Activated CD4-positive, CD25-positive, alpha-beta regulatory T cell treated with anti-CD3 and anti-CD28 coated beads, Interleukin-2, amount 50 U/mL, for 16 hours (primary cell): ENCODE measurements at places on chromosomes 7 and 10.

- DNase-seq: no peak
Observed at GRCh38 chr10:116029826-116030225, 243.2 kb downstream of the GFRA1 start.

DNA sequence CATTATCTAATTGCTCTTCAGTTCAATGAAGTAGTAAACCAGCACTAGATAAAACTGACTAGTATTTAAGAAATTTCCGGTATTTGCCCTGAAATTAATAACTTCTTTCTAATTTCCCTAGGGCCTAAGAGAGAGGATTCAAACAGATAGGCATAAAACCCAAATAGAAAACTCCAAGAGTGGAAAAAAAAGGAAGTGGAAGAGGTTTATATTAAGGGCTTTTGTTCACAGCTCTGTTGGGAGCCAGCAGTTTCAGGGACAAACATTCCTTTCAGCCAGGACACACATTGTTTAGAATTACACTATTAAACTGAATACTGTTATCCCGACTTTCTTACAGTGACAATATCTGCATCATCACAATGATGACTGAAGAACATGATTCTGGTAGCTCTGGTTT is 3.6 kb downstream of the ODAD2 start:
- DNase-seq: no peak

- DNase-seq: no peak
Observed at GRCh38 chr7:108492742-108493141, 33.2 kb downstream of the PNPLA8 start.

DNA sequence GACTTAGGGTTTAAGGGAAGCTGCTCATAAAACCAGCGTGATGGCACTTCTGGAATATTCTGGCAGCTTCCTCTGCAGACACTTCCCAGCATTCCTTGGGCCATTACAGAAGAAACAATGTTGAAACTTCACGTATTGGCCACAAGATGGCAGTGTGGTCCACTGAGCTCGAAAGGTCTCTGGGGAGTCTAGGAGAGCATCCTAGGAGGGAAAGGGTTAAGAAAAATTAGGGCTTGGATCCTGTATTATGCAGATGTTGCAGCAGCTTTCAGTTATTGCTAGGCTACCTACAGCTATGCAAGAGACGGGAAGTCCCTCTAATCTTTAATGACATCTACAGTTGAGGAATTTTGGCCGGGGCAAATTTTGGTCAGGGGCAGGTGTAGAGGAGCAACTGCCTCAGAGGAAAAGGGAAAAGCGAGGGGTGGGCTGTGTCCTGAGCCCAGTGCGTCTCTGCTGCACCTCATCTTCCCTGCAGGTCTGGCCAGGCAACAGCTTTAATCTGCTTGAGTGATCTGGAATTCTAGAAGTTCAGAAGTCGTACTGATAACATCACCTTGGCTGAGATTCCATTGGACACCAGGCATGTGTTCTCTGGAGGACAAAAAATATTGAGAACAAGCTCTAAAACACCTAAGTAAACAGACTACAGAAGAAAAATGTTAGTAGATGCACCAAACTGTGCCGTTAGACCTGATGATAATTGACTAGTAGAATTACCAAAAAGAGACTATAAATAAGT is 220.8 kb upstream of the PRSS58 start:
- no peak for DNase-seq

GRCh38 chr7:131745390-131746248 is 189.2 kb upstream of the PODXL start:
- DNase-seq: no peak

- DNase-seq: no peak
Observed at GRCh38 chr10:63699785-63700613, 178.8 kb downstream of the REEP3 start.

- DNase-seq: no peak
Observed at GRCh38 chr10:33229252-33229948, 105.1 kb downstream of the NRP1 start.

DNA sequence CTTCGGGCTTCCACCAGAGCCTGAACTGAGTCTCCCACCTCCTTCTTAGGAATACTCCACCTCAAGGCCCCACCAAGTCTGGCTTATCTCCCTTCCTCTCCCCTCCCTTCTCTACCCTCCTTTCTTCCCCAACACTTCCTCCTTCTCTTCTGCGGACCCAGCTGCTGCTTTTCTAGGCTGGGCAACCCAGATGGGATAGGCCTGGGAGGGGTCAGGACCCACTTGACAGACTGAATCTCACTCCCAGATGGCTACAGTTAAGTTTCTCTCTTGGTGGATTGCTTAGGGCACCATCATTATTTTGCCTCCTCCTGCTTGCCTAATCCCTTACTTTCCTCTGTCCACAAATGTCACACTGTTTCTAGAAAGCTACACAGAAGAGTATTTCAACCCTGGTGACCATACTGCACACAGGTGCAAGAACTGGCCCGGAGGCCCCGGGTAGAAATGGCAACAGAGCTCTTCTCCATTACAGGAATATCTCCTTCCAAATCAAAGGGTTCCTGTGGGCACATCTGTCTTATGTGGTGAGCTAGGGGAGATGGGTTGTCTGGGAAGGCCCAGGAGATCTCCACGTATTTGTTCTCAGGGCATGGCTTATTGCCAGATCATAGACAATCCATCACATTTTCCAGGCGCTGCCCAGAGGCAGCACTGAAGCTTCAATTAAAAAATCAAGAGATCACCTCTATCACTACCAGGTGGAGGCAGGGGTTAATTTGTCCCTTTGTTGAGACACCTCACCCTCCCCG is 5.1 kb upstream of the HOXA11 start:
- DNase-seq: no peak

DNA sequence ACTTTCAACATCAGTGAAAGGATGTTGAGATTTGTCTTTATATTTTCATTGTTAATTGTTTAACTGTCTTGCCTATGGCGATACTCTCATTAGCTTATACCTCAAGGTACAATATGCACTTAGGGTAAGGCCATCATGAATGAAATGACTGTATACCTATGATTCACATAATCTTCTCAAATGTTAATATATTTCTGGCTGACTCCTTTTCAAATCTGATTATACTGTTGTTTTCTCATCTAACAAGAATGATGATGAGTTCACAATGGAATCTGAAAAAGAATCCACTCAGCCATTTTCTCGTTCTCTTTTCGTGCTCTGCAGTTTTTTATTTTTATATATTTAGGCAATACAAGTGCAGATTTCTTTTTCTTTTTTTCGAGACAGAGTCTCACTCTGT is 159.1 kb downstream of the ARHGAP12 start:
- DNase-seq: no peak

- no peak for DNase-seq
Observed at GRCh38 chr10:55410415-55410885, 609.4 kb upstream of the PCDH15 start.

GRCh38 chr7:47461161-47461560 is 120.8 kb downstream of the TNS3 start:
- DNase-seq: no peak

DNA sequence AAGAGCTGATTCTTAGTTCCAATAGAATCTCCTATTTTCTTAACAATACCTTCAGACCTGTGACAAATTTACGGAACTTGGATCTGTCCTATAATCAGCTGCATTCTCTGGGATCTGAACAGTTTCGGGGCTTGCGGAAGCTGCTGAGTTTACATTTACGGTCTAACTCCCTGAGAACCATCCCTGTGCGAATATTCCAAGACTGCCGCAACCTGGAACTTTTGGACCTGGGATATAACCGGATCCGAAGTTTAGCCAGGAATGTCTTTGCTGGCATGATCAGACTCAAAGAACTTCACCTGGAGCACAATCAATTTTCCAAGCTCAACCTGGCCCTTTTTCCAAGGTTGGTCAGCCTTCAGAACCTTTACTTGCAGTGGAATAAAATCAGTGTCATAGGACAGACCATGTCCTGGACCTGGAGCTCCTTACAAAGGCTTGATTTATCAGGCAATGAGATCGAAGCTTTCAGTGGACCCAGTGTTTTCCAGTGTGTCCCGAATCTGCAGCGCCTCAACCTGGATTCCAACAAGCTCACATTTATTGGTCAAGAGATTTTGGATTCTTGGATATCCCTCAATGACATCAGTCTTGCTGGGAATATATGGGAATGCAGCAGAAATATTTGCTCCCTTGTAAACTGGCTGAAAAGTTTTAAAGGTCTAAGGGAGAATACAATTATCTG is 1.6 kb downstream of the LRRTM3 start:
- DNase-seq: no peak

DNA sequence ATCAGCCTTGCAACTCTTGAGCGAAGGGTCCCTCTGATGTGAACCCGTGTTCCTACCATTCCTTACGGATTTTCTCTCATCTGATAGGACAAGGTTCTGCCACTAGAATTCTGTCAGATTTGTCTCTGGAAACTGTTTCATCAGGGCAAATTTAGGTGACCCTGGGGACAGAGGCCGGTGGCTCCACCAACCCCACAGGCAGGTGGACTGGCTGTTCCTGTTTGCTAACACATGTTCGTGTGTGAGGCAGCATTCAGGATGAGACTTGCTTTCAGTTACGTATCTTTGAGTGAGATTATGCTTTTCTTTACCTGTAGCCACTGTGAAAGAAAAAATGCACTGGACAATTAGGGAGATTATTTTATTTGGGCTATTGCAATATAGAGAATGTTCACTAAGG is 449.9 kb downstream of the INHBA start:
- no peak for DNase-seq

DNA sequence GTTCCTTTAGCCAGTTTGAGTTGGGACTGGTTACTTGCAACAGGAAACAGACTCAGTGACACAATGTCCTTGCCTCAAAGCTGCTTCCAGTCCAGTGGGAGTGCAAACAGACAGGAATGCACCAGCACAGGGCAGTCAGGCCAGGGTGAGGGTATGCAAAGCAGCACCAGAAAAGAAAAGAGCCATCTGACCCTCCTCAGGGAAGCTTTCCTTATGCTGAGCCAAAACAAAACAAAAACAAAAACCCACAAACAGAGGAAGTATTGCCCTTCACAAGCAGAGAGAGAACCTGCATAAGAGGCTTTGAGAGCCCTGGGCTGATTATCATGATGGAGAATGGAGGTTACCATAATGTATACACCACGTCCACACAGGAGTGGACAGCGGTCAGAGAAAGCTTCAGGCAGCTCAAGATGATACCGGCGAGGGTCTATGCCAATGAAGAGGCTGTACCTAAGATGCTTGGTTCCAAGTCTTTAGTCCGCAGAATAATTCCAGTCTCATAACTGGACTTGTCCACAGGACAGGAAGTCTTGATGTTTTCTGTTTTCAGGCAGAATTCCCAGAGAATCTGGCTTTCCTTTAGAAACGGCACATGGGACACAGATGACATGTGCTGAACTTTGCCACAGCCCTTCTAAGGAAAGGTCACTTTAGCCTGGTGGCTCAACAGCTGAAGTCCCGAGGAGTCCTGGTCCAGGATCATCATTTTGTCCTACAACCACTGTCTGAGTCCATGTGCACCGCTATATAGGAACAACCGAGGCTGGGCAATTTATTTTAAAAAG is 263.3 kb downstream of the TNS3 start:
- no peak for DNase-seq

DNA sequence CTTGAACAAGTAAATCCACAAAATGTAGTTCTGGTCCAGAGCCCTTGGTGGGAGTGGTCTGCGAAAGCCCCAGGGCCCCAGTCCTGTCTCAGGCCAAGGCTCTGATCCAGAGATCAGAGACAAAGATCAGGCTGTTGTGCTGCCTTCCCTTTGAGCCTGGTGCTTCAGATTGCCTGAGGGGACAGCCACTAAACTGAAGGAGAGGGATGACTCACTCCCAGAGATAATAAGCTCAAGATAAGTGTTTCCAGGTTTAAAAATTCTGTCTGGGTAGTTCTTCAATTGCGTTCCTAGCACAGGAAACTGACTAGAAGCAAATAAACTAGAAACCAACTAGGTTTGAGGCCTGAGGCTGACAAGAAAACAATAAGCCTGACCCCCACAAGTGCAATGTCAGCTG is 190.2 kb downstream of the RAMP3 start:
- DNase-seq: no peak

GRCh38 chr10:70296406-70296899 is 12.6 kb upstream of the NPFFR1 start:
- no peak for DNase-seq

GRCh38 chr7:2084781-2085505 is 147.8 kb downstream of the MAD1L1 start:
- no peak for DNase-seq

DNA sequence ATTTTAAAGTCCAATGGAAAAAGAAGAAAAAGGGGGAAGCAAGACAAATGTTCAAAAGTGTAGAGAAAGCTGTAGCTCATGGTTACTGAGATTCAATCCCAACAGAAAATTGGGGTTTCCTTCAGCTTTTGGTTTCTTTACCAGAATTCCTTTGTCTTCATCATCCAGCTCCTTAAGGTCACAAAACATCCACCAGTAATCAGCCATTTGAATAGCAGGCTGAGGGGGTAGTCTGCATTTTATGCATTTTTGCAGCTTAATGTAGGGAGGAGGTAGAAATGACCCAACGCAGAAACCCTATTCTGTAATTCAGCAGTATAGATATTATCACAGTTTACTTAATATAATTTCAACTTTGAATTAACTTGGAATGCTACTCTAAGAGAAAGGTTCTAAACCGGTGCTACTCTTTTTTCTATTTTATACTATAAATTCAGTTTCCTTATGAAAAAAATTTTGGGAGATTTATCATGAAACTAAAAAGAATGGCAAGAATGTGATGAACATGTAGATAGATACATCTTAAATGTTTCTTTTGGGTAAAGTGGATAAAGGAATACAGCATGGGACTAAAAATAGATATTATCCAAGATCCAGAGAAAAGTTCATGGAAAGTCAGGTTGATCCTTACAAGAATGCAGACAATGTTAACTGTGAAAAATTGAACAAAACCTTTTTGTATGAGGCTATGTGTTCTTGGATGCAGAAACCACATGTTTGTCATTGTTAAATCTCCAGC is 596.9 kb downstream of the PHTF2 start:
- DNase-seq: no peak

DNA sequence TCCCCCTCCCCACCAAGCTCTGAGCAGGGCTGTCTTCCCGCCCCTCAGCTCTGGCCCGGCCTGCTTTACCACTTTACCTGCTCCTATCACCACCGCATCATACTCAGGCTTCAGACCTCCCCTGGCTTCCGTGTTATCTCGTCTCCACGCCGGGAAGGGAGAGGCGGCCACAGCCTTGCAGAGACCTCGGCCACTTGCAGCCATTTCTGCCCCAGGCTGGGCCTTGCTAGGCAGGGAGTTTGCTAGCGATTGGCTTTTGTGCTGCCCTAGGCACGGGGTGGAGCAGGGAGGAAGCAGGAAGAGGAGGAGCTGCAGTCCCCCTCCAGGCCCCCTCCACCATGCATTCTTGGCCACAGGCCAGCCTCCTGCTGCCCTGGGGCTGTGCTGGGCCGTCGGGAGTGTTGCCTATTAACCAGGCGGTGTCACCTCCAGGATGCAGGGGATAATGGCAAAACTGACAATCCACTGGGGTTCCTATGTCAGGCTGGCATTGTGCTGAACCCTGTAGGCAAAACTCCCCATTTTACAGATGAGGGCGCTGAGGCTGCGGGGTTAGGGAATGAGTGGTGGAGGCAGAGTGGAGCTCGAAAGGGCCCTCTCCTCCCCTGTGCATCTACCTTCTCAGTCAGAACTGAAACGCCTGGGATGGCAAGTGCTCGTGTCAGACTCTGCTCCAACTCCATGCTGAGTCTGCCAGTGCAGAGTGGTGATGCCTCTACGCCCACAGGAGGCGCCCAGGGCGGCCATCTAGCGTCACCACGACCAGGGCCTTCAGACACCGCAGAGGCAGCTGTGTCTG is at the start of gene PYROXD2:
TSS of gene PYROXD2 (minus strand) at position 251 of the 799 bp plus-strand sequence. CDS start at position 204, 47 bp downstream.
- no peak for DNase-seq
